ENCODE measurements at places on chromosomes 2 and 18.

DNA sequence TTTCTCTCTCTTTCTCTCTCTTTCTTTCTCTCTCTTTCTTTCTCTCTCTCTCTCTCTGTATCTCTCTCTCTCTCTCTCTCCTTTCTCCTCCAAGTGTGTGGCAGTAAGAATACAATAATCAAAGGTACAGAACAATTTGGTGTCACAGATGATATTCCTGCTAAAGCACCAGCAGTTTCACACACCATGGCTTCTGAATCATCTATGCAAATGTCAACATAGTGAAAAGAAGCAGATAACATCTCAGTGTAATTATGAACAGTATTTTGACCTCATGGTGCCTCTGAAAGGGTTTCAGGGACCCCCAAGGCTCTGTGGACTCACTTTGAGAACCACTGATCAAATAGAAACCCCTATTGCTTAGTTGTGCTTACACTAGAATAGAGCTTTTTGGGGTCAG is 38.5 kb upstream of the CSRNP3 start:
- DNase-seq, result no peak

DNA sequence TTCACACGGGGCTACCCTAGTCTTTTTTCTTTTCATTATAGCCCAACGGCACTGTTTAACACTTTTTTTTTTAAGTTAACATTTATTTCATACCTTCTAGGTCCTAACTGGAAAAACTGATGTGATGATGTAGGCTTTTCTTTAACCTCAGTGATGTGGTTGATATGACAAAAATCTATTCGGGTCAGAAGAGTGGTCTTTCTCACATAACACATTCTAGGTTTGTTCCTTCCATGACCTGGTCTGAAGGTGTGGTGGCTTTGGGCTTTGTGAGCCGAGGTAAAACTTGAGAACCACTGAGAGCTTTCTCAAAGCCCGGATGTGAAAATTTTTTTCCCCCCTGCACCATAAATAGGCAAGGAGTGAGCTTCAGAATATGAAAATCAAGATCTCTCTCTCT is 44.2 kb downstream of the GPD2 start:
- DNase-seq, result peak; percentile 55

DNA sequence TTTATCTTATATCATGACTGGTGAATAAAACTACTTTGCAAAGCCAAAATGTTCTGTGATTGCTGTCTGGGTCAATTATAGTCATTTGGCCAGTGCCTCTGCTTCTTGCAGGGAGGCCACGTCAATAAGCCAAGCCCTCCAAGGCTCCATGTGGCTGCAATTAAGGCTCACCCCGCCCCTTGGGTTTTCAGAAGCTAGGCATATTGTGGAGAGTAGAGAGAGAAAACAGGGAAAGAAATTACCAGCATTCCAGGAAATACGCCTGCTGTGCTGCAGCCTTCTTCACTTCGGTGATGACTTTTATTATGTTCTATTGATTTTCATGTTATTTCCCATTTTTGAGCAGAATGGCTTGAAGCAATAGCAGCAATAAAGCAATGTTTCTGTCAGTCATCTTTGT is 319.7 kb downstream of the SOX11 start:
- DNase-seq, result no peak

DNA sequence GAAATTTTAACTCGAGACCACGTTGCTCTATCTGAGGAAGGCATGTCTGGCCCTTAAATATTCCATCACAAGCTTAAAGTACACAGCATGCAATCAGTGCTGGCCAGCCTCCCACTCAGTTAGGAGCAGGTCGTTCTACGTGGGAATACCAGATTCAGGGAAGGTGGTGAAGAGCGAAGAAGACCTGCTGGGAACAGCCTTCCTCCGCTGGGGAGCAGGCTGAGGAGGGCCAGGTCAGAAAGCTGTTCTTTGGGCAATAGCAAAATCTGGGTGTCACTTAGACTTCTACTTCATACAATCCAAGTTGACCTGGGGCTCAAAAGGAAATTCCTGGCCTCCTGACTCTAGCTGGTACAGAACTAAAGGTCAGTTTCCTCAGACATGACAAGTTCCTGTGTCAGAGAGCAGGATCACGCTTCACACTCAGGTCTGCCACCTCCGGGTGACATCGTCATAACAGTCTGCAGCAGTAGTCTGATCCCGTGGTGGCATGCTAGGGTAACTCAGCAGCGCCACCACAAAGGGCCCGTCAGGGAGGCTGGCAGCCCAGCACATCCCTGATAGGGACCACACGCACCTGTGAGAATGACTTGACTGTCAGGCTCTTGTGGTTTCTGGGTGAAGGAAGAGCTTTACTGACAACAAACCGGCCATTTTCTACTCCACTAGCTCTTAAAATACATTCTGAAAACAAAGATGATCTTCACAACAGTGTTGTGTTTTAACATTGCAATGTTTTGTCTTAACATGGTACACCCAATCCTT is 35.2 kb upstream of the NAPG start:
- peak; percentile 91 for DNase-seq

DNA sequence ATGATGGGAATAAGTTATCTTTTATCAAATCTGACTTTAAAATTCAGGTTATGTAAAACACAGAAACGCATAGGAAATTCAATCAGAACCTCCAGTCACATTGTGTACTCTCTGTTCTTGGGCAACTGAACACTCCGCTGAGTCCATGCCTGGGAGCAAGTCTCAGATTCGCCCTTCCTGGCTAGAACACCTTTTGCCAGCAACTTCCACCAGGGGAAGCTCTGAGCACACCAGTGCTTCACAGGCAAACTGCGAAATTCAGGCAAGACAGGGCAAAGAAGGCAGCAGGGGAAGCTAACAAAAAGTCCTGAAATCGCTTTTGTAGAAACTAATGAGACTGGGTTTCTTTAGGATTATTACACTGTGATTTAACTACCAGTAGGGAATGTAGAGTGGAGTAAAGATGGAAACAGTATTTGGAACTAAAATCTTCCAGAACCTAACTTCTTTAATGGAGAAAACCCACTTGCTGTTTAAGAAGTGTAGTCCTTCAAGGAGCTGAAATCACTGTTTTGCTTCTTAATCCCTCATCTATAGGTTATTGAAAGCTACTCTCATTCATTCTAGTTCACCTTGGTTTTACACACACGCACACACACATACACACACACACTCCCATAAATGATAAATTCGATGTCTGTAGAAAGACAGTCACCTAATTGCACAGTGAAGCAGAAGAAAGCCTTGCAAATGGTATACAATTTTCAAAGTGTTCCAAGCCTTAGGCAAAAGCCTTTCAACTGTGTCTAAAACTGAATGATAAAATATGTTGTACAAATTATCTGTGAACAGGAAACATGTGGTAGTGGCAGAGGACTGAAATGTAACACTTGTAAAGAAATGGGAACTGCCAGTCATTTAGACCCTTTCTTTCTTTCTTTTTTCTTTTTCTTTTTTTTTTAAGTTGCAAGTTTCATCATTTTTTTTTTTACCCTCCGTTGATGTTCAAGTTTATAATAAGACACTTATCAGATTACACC is 214.5 kb downstream of the TMEM182 start:
- DNase-seq, result peak; percentile 77

DNA sequence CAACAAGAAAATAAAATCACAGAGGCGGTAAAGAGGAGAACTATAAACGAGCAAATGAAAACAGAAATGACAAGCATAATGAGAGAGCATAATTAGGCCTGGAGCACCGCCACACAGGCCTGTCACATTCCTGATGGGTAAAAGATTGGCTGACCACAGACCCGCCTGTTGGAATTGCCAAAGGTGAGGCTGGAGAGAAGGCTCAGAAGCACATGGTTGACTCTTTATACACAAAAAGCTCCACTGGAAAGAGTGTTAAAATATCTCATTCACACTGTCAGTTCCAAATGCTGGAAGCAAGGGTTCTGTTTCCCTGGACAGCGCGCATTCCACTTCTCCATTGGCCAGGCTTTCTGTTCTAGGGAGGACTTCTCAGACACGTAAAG is 5.9 kb upstream of the LGALSL start:
- no peak for DNase-seq

DNA sequence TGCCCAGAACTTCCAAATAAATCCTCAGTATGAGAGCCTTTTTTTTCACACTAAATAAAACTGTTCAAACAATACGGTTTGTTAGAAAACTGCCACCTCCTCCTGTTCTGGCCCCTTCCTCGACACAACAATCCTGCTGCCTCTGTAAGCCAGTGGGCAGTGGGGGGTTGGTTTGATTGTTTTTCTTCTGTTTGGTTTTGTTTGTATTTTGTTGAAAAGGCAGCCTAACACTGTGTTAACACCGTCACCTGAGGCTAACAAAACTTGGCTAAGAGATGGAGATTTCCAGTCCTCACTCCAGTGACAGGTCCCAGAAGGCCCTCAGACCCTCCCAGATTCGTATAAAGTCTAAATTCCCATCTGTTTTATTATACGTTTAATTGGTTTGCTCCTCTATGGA is 402.1 kb downstream of the ZNF521 start:
- DNase-seq, result no peak

DNA sequence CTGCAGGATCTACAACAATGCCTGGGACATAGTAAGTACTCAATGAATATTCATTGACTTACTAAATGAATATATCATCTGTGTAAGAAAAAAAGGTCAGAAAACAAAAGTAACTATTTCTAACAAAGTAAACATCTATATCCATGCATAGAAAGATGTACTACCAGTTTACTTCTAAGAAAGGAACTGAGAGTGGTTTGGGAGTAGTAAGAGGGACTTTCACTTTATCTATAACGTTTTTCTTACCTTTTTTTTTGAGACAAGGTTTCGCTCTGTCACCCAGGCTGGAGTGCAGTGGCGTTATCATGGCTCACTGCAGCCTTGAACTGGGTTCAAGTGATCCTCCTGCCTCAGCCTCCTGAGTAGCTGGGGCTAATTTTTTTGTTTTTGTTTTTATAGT is 25.7 kb downstream of the DHX57 start:
- DNase-seq, result peak; percentile 21

Data from MM.1S (cell line).